Stimulated activated CD4-positive, alpha-beta T cell treated with anti-CD3 and anti-CD28 coated beads, Interleukin-15, amount 100 ng/mL, for 1 hour (primary cell): ENCODE measurements at places on chromosomes 3 and 15.
A peak's percentile ranks its signal among the peaks of the same experiment; 100 is the strongest.

GRCh38 chr15:29106116-29106515 lies 163.5 kb downstream of the NSMCE3 start:
- DNase-seq: no peak

DNA sequence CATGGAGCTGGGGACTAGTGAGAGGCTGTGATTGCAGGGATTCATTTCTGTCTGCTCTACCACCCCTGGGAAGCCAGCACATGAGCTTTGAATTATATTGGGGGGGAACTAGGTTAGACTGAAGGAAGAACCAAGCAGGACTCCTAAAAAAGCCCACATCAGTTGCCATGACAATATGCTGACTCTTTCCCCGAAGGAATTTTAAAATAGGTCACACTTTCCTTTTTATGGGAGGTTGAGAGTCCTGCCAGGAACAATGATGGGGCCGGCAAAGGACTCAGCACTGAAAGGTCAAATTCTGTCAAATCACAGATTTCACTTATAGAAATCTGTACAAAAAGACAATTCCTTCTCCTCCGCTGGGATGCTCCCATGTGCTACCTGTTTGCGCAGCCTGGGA lies 130.8 kb downstream of the ZNF621 start:
- no peak for DNase-seq

DNA sequence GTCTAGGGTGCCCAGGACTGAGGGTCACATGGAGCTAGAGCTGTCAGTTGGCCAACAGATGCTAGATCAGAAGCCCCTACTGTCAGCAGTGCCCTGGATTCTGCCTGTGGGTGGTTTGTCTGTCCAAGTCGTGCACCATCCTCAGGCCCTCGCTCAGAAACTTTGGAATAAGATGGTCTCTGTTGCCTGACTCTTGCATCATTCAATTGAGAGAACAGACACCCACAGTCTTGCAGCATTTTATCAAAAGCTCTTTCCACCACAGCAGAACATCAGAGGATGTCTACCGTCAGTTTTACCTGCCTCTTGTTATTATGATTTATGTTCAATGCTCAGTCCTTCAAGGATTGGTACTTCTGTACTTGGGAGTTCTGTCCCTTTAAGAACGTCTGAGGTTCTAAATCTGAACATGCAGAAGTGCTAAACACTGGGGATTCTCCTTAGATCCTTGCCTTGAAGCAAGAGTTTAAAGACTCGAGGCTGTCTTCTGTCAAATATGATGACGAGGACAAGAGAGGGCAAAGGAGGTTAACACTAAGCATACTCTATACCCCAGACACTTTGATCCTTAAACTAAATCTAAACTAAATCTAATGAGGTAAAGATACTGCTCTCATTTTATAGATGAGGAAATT lies 4.8 kb downstream of the AQP9 start:
- DNase-seq: no peak

DNA sequence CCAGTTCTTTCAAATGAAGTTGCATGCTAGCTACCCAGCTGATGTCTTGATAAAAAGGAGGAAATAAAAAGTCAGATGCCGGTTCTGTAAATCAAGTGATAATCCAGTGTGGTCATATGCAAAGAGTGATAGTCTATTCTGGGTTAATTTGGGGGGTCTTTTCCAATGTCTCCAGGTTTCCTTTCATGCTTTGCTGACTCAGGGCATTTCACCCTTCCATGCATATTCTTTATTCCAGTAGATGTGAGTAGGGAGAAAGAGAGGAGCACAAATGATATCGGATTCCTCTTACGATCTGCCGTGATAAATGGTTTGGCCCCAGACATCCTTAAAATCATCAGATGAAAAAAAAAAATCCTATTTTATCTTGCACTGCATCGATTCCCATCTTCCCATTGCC lies 60.8 kb downstream of the ADAMTS9 start:
- DNase-seq: no peak

- no peak for DNase-seq
Measured at GRCh38 chr3:122987231-122987630, 40.3 kb downstream of the SEMA5B start.

- no peak for DNase-seq
Measured at GRCh38 chr3:170695486-170696064, 109.7 kb upstream of the SLC7A14 start.

DNA sequence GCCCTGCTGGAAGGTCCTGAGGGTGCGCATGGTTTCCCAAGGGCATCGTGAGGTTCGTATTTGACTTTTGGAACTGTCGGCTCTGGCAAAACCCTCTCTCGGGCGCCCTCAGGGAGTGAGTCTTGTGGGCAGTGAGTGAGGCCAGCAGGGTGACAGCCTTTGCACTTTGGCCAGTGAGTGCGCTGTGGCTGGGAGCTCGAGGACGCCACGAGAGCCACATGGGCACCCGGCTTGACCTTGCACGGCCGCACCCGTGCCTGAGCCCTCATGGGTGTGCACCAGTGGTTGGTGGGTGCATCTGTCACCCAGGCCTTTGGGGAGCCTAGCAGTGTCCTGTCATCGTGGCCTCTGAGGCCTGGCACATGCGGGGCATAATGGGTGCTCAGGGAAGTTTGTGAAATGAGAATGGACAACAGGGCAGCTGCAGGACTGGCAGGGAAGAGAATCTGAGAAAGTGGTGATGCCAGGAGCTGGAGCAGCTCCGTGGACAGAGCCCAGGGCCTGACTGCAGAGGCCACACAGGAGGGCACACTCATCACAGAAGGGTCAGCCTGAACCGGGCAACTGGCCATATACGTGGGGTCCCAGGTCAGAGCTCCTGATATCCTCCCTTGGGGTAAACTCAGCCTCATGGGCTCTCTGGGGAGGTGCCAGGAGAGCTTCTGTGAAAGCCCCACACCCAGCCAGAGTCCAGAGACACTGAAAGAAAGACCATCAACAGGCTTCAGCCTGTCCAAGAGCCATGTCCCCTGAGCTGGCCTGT lies 30.4 kb upstream of the SNRPA1 start:
- no peak for DNase-seq

DNA sequence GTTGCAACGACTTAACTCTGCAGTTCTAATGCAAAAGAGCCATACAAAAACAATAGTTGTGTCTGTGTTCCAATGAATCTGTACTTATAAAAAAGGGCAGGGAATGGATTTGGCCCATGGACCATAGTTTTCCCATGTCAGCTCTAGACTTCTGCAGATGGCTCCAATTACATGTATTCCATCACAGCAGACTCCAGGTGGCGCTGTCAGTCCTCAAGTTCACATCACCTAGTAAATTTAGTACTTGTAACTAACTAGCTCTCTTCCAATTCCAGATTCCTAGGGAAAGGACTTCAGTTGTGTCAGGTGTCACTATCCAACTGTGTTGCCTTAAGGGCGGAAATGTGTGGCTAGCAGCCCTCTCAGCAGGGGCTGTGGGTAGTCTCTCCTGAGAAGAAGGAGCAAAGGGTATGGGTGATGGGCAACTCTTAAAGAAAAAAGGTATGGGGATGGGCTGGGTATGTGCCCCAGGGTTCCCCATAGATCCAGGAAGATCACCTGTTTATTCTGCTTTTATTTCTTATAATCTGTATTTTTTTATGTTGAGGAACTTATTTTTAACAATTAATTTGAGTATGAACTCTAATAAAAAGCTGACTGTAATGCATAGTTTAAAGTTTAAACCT lies 36.2 kb downstream of the BBS4 start:
- DNase-seq: peak; percentile 51

- no peak for DNase-seq
Measured at GRCh38 chr3:117843356-117843755, 1133.8 kb downstream of the TUSC7 start.

GRCh38 chr3:61268644-61269043 lies 17.4 kb upstream of the FHIT start:
- DNase-seq: no peak

- no peak for DNase-seq
Measured at GRCh38 chr3:7421065-7421464, 560.1 kb downstream of the GRM7 start.
